ENCODE measurements at places on chromosomes 16 and 17.

GRCh38 chr17:42779936-42780850 lies at the start of gene WNK4:
Gene WNK4 (plus strand): TSS chr17:42780610. CDS start chr17:42780699, 89 bp downstream.
- DNase-seq, result peak; percentile 67

GRCh38 chr17:66518677-66519076 lies 216.3 kb downstream of the PRKCA start:
- DNase-seq, result no peak

- no peak for DNase-seq
Measured at GRCh38 chr17:45382226-45382625, 50.4 kb downstream of the ARHGAP27 start.

DNA sequence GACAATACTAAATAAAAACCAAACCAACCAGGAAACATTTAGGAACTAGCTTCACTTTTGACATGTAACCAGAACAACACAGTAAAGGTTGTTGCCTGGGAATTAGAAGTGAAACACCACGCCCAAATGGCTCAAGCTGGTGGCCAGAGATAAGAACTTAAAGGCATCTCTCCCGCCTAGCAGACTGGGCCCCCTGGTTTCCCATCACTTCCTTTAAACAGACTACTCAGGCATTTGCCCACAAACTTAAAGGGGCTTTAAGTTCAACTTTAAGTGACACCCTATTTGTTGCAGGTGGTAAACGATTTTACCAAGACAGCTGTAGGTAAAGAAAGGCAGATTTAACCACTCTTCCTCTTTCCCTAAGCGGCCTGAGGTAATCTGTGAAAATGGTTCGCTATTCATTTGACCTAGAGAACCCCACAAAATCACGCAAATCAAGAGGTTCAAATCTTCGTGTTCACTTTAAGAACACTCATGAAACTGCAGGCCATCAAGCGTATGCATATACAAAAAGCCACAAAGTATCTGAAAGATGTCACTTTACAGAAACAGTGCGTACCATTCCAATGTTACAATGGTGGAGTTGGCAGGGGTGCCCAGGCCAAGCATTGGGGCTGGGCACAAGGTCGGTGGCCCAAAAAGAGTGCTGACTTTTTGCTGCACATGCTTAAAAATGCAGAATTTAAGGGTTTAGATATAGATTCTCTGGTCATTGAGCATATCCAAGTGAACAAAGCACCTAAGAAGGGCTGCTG lies 40.8 kb upstream of the BPTF start:
- DNase-seq, result no peak

DNA sequence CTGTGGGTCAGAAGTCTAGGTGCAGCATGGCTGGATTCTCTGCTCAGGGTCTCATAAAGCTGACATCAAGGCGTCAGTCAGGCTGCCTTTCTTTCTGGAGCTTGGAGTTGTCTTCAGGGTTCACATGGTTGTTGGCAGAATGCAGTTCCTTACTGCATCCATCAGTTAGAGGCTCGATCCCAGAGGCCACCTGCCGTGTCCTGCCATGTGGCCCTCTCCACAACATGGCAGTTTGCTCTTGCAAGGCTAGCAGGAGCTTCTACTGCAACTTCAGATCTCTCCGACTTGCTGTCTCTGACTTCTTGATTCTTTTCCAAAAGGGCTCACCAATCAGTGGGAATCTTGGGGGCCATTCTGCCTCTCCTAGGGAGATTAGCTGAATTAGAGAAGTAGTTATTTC lies 11.9 kb downstream of the PITPNC1 start:
- no peak for DNase-seq

DNA sequence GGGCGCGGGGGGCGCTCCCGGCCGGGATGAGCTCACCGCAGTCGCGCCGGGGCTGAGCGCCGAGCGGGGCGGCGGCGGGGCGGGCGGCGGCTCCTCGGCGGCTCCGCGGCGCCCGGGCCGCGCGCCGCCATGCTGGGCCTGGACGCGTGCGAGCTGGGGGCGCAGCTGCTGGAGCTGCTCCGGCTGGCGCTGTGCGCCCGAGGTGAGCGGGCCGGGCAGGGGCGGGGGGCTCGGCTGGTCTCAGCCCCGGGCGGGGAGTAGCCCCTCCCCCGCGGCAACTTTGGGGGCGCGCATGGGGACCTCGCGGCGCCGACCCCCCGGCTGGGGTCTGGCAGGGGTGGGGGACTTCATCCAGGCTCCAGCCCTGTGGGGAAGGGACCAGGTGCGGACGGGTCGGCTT lies at the start of gene ARHGDIG:
ARHGDIG (plus strand) TSS at position 40 of the 400 bp plus-strand sequence; CDS start at position 130, 90 bp downstream.
- no peak for DNase-seq

GRCh38 chr17:79478051-79478461 lies 132.8 kb downstream of the RBFOX3 start:
- DNase-seq, result peak; percentile 64

- peak; percentile 45 for DNase-seq
Measured at GRCh38 chr17:4332296-4332970, 34.0 kb downstream of the UBE2G1 start.

DNA sequence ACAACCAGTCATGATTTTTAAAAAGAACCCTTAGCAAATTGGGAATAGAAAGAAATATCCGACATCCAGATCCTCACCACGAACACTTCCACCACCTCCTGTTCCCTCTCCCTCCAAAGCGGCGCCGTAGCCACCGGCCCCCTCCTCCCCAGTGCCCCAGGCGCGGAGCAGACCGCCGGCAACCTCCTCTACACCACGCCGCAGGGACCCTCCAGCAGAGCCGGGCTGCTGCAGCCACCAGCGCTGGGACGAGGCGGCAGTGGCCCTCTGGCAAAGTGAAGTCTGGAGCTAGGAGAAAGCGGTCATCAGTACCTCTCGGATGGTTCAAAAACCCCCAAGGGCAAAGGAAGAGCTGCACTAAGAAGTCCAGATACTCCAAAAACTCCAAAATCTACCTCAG lies 41.4 kb upstream of the SLFN13 start:
- DNase-seq, result no peak

- DNase-seq, result peak; percentile 71
Measured at GRCh38 chr16:6125483-6126259, 1028.1 kb upstream of the EEF2KMT start.

DNA sequence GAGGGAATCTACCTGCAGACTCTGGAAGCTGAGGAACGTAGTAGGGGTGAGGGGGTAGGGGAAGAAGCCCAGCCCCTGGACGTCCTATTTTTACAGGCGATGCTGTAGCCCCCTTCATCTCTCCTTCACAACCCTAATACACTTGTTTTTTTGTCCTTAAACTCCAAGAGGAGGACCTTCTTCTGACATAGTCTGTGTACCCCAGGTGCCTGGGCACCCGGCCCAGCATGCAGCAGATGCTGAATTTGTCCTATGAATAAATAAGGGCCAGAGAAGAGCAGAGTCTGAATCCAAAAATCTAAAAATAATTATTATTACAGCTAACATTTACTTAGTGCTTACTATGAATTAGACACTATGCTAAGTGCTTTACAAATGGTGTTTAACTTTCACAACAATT lies 5.1 kb downstream of the KIF18B start:
- no peak for DNase-seq

GRCh38 chr17:3027786-3028532 lies 35.4 kb downstream of the OR1D5 start:
- no peak for DNase-seq

GRCh38 chr17:69478916-69479315 lies 64.4 kb downstream of the MAP2K6 start:
- DNase-seq, result no peak

DNA sequence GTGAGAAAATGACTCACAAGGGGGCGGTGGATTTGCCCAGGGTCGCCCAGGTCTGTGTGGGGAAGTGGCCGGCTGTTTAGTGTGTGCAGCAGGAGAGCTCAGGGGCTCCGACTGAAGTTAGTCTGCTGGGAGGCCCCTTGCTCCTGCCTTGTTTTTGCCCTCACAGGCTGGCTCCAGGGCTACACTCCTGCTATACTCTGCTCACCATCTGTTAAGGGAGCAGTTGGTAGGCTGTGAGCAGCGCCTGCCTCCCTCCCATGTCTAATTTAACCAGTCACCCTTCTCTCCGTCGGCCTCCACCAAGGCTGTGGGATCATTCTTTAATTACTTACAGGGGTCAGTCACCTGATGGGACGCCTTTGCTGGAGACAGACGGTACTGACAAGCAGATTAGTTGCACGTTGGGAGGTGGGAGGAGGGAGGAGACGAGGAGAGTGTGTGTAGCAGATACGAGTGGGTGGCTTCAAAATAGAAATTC lies 35.5 kb downstream of the KSR1 start:
- DNase-seq, result peak; percentile 5

- DNase-seq, result peak; percentile 58
Measured at GRCh38 chr17:39617446-39618245, 9.1 kb upstream of the PPP1R1B start.

DNA sequence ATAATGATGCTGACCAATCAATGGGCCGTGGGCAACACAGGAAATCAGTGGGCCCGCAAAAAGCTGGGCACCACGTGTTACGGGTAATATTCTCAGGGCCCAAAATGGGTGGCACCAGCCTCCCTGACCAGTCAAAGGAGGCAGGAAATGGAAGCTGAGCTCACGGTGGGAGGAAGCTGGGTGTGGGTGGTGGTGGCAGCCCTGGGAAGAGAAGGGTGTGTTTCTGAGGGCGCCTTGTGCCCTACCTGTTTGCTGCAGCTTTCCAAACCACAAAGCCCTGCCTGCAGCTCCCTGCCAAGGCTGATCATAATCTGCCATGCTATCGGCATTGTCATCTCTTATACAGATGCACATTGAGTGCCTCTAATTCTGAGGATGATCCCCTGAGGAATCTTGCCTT lies 457.9 kb downstream of the SLC39A11 start:
- DNase-seq, result no peak

DNA sequence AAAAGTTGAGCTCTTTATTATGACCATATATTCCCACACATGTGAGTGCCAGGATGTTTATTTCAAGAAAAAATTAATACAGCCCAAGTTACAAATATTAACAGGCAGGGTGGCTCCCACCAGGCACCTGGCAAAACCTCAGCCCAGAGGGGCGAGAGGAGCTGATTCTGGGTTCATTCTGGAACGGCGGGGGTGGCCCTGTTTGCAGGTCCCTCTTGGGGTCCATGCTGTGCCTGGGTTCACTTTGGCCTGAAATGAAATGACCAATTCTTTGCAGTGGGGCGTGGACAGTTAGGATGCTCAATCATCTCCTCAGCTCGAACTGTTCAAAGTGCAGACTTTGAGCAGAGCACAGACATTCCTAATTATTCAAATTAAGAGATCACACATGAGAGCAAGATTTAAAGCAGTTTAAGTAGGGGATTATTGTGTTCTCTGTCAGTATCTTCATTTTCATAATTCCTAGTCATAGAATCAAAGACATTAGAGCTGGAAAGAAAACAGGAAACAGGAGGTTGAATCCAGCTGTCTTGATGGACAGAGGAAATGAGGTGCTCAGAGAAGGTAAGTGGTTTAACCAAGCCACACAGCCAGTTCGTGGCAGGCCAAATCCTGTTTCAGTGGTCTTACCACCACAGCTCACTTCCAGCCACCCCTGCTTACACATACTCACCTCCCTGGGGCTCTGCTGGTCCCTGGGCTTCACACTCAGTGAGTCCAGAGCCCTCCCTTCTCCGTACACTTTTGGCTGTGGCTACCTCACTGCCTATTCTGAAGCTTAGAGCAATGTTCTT lies 363.9 kb upstream of the TNRC6C start:
- DNase-seq, result no peak

DNA sequence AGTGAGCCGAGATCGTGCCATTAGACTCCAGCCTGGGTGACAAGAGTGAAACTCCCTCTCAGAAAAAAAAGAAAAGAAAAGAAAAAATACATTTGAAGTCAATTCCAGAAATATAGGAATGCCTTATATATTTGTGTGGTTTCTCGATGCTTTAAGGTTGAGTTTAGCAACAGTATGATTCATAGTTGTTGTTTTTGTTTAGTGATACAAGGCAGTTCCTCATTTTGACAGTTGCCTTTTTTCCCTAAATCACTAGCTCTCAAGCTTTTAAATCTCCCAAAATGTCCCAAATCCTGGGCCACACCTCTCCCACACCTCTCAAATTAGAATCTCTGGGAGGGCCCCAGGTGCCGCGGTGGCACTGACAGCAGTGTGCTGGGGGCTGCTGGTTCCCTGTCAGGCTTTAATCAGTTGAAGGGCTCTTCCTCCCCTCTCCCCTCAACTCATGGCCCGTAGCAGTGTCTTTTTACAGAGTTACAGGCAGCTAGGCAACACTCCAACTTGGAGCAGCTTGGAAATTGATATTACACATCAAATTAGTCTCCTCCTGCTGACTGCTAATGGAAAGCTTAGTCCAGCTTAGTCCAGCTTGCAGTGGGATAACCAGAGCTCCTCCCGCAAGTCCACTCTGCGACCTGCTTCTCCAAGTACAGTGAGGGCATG lies 58.4 kb downstream of the EPN2 start:
- DNase-seq, result no peak

- DNase-seq, result peak; percentile 51
Measured at GRCh38 chr16:66858740-66859396, 14.7 kb downstream of the CA7 start.

DNA sequence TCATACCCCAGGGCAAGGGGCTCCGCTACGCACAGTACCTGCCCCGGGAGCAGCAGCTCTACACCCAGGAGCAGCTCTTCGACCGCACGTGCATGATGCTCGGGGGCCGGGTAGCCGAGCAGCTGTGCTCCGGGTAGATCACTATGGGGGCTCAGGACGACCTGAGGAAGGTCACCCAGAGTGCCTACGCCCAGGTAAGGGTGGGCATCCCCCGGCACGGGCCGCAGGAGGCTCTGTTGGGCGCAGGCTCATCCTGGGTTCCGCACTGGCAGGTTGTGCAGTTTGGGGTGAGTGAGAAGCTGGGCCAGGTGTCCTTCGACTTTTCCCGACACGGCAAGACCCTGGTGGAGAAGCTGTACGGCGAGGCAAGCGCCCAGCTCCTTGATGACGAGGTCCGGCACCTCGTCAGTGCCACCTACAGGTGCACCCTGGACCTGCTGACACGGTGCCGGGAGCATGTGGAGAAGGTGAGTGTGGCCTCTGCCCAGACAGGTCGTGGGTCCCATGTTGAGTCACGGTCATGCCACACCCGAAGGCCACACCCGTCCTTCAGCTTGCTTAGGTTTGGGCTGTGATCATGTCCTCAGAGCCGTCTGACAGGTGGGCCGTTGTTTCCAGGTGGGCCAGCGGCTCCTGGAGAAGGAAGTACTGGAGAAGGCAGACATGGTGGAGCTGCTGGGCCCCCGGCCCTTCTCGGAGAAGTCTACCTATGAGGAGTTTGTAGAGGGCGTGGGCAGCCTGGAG lies 19.3 kb downstream of the DBNDD1 start:
- no peak for DNase-seq

- DNase-seq, result no peak
Measured at GRCh38 chr16:88286301-88286923, 96.3 kb upstream of the ZNF469 start.

DNA sequence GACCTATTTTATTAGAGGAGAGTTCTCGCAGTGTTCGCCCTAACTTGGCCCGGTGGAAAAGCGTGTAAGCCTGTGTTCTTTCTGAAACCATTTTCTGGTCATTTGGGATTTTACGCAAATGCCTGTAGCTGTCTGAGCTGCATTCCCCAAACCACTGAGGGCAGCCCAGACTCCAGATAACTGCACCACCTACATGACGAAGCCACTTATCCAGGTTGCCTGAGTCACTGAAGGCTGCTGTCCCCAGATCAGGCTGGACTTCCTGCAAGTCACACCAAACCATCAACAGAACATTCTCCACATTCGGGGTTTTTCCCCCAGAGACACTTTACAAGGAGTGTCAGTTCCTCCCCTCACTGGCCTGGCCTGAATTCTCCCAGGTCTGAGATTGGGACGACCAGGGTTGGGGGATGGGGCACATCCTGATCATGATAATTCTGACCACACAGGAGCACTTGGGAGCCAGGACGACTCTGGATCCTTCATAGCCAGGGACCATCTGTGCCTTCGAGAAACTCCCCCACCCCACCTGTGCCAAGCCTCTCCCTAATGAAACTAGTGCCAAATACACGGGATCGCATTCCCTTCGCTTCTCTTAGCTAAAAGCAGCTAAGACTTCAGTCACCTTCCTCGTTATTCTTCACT lies 2.3 kb downstream of the RPRML start:
- no peak for DNase-seq

- DNase-seq, result no peak
Measured at GRCh38 chr17:73953206-73954033, 250.1 kb upstream of the RPL38 start.
